ENCODE measurements at places on chromosomes 16 and 17.
A peak's percentile ranks its signal among the peaks of the same experiment; 100 is the strongest.

DNA sequence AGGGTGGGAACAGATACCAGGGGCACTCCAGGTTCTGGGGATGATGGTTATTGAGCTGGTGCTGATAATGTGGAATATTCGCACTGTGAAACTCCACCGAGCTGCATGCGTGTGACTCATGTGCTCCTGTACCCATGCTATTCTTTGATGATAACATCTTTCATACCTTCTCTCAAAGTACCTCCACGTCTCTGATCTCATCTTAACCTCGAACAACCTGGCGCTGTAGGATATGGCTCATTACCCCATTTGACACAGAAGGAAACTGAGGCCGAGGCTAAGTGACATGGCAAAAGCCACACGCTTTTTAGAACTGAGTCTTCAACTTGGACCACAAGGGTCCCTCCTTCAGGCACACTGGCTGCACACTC lies 30.2 kb upstream of the MRPS23 start:
- DNase-seq, result no peak

DNA sequence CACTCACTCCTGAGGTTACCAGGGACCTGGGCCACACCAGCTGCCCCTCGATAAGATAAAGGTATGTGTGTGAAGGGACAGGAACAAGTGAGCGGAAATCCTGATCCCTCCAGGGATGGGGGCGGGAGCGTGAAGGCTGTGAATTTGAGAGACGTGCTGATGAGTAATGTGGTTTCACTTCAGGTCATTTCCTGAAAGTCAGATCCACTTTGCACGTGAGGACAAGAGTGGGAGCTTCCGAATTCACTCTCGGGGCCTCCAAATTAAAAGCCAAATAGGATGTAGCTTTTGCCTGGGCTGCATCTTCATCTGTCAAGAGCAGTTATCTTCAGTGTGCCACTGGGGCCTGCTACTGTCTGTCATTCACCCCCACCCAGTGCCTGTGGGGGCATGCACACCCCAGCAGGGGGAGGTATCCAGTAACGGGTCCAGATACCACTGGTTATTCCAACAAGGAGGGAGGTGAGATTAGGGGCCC lies 87.4 kb upstream of the LHX1 start:
- DNase-seq, result peak; percentile 30

DNA sequence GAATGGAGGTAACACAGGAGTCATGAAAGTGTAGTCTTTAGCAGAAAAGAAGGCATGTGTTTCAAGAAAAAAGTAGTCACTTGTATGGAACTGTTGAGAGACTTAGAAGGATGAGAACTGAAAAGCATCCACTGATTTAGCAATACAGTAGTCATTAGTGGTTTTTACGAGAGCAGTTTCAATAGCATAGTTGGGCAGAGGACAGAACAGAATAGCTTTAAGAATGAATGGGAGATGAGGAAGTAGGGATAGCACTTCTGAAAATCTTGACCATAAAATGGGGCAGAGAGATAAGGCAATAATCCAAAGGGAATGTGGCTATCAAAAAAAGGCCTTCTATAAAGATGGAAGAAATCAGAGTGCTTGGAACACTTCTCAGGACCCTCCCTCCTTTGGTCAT lies 64.8 kb upstream of the C17orf78 start:
- no peak for DNase-seq

DNA sequence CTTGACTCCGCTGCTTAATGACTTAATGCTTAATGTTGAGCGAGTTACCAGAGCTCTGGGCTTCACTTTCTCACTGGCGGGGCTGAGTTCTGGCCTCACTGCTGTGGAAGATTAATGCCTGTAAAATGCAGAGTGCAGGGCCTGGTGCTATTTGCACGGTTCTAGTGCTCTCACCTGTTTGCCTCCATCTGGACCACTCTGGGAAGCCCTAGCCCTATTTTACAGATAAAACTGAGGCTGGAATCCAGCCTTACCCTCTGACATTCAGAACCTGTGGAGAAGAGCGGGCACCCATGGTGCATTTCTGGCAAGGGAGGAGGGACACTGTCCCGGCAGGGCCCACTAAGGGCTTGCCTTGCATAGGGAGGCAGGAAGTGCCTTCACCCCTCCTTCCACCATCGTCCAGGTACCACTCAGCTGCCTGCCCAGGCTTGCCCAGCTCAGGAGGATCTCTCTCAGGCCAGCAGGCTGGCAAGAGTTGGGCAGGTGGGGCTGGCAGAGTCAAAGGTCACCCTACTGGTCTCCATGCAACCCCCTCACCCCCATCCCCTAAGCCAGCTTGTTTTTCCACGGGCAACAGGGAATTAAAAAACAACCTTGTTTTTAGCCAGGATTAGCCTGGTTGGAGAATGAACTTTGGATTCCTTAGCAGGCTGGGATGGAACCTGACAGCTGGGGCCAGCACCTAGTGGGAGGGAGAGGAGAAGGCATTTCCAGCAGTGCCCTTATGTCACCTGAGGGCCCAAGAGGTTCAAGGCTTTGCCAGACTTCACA lies 4.1 kb upstream of the UBALD1 start:
- no peak for DNase-seq

- no peak for DNase-seq
Observed at GRCh38 chr16:89791278-89791995, 25.0 kb downstream of the FANCA start.

GRCh38 chr16:22291860-22292318 lies 5.3 kb upstream of the POLR3E start:
- no peak for DNase-seq

GRCh38 chr16:78994135-78994745 lies 606.3 kb downstream of the MAF start:
- no peak for DNase-seq

DNA sequence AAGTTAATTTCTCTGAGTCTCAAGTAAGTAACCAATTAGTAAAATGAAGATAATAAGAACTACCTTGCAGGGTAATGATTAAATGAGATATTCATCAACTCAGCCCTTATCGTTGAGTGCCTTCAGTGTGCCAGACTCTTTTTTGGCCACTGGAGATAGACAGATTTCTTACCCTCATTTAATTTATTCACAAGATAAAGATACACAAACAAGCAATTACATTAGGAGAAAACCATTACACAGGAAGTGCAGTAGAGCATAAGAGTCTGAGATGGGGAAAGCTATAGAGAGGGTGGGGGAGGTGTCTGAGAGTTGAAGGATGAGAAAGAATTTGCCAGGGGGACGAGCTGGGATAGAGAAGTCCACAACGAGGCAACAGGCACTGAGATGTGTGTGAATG lies 72.5 kb upstream of the BCAR1 start:
- no peak for DNase-seq

DNA sequence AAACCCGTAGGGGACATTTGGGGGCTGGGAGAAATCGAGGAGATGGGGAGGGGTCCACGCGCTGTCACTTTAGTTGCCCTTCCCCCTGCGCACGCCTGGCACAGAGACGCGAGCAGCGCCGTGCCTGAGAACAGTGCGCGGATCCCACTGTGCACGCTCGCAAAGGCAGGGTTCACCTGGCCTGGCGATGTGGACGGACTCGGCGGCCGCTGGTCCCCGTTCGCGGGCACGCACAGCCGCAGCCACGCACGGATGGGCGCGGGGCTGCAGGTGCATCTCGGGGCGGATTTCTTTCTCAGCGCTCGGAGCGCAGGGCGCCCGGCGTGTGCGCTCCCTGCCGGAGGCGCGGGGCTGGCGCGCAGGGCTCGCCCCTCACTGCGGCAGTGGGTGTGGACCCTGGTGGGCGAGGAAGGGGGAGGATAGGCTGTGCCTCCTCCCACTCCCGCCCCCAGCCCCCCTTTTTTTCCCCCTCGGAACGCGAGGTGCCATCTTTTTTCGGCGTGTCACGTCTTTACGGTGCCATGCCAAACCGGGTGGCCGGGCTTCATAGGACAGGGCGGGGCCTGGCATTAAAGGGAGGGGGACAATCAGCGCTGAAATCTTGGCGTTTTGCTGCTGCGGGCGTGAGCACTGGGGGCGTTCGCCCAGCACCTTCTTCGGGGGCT lies 1.1 kb downstream of the MAPT start:
- peak; percentile 29 for DNase-seq

- DNase-seq, result no peak
Observed at GRCh38 chr16:11391576-11391975, 46.3 kb downstream of the RMI2 start.

DNA sequence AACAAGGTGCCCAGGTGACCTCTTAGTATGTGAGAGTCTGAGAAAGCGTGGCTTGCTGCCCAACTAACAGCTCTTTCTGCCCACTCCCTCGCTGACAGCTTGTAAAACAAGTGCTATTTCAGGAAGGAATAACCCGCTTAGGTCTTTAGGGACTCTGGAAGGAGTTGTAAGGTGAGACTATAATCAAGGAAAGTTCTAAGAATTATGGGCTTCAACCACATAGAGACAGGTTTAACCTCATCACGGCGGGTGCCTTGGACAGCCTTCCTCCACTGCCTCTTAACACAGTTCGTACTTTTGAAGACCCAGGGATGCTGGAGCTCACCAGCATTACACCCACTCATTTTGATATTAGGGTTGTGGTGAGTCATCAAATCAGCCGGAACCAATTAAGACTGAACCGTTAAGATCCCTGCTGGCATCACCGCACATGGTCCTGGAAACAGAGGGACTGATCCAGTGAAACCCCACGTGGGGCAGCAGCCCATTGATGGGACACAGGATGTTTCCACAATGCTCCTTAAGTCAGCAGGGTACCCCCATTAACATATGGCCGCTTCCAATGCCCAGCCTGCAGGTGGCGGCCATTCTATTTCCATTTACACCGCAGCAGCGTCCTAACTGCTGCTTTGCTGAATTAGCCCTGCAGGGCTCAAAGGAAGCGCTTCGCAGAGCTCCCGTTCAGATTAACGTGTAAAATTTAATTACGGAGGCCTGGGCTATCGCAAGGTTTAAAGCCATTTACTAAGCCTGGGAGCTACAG lies 176.6 kb upstream of the SDK2 start:
- DNase-seq, result no peak

GRCh38 chr16:1283296-1283695 lies 26.1 kb upstream of the UBE2I start:
- no peak for DNase-seq

DNA sequence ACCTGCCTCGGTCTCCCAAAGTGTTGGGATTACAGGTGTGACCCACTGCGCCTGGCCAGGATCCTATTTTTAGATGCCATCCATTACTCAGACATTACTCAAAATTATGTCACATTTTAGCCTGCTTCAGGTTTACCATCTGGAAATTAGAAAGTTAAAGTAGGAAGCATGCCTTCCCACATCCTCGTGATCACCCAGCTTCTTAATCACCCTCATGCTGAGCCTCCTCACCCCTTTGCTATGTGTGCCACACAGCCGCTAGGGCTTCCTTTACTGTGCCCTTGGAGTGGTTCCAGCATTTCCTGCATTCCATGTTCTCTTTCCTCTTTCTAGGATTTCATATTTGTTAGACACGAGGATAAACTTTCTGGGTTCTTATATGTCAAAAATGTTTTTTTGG lies 9.3 kb downstream of the ADORA2B start:
- DNase-seq, result no peak

DNA sequence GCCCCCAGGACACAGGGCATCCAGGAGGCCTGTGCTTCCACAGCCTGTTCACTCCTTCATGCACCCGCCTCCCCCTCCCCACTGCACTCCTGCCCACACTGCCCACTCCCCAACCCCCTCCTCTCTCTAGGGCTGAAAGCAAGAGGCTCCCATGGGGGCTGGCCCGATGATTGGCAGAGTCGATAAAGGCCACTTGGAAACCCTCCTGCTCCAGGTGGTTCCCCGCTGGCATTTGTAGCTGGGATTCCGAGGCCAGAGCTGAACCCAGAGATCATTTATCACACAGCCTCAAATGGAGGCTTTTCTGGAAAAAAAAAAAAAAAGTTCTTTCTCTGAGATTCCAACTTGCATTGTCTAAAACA lies 74.1 kb downstream of the SREBF1 start:
- no peak for DNase-seq

Data from stimulated activated naive CD8-positive, alpha-beta T cell treated with anti-CD3 and anti-CD28 coated beads, Interleukin-15, amount 100 ng/mL, for 72 hours (primary cell).